ENCODE measurements at places on chromosomes 7 and 10.

- DNase-seq: no peak
These were observed 41.1 kb downstream of the PUS7 start for GRCh38 chr7:105480931-105481330.

DNA sequence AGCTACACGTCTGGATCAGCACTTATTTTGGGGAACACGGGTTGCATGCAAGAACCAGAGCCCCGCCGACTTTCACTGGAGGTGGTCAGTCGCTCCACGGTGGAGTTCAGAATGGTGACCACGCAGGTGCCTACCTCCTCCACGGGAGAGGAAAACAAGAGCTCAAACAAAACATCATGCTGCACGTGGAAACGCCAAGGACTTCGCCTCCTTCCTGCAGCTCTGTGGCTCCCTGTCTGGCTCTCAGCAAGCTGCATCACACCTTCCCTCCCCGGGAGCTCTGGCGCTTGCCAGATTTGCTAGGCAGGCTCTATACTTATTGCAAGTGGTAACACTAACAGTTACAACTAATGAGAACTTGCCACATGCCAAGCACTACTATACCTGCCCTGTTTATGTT lies 26.0 kb downstream of the GSDME start:
- DNase-seq: no peak

DNA sequence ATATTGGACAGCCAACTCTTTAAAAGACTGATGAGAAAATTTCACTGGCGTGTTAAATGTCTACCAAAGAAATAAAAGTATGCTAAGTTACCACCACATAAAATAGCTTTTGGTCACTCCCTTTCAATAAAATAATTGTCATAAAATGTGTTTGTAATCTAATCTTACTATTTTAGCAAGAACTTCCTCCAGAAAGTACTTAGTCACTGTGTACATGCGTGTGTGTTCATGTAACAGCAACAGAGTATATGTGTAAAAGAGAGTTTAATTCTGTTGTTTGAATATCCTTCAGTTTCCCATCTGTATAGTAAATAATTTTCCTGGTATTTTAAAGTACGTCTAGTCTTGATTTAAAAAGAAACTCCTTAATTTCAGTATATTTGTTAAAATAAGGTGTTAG lies 35.0 kb upstream of the WASL start:
- no peak for DNase-seq

- DNase-seq: peak; percentile 43
These were observed 173.6 kb downstream of the PRKCQ start for GRCh38 chr10:6406220-6407033.

GRCh38 chr7:39709768-39710311 lies 86.5 kb downstream of the RALA start:
- peak; percentile 21 for DNase-seq

DNA sequence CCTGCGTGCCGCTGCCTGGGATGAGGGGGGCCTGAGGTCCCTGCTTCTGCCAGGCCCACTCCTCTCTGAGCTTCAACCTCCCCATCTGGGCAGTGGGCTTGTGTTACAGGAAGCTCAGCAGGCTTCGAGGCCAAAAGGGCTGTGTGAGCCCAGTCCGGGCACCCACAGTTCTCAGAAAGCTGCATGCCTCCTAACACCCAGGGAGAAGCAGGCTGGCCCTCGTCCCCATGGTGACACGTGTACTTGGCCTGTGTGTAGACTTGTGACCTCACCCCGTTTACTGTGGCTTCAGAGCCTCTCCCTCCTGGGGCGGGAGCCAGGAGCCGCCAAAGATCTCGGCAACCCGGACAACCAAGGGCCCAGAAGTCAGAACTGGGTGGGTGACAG lies 2.2 kb upstream of the GRIFIN start:
- DNase-seq: no peak

DNA sequence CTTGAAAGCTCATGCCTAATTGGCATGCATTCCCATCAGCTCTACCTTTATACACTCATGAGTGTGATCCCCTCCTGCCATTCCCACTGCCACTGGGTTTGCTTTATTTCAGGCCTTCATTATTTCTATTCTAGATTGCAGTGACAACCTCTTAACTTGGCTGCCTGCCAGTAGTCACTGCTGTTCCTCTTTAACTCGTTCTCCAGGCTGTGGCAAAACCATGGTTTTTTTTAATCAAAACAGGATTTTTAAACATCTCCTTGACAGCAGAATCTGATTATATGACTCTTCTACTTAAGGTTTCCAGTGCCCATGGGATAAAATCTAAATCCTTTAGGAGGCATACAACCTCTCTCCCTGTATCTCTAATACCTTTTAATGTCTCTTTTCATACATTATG lies 223.7 kb upstream of the PCDH15 start:
- DNase-seq: no peak

DNA sequence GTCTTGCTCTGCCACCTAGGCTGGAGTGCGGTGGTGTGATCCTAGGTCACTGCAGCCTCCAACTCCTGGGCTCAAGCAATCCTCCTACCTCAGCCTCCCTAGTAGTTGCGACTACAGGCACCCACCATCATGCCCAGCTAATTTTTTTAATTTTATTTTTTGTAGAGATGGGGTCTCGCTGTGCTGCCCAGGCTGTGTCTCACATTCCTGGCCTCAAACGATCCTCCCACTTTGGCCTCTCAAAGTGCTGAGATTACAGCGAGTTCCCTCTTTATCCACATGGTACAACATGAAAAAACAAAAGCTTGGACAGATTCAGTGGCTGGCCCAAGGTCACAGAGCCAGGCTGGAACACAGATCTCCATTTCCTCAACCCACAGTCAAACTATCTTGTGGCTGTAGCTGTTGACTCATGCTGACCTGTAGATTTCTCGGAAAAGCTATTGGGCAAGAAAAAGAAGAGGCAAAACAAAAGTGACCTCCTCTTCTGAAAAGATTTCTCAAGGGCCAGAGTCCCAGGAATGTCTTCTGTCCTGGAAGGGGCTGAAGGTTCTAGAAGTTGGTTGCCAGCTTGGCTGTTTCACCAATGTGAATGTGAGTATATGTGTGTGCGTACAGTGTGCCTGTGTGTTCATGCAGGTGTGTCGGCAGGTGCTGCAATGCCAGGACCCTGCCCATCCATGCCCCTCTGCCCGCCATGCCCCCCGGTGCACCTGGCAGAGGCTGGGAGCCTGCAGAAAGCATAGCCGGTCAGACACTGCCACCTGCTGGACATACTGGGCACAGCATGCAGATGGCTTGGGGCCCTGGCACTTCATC lies 28.4 kb downstream of the TMEM130 start:
- DNase-seq: peak; percentile 75

DNA sequence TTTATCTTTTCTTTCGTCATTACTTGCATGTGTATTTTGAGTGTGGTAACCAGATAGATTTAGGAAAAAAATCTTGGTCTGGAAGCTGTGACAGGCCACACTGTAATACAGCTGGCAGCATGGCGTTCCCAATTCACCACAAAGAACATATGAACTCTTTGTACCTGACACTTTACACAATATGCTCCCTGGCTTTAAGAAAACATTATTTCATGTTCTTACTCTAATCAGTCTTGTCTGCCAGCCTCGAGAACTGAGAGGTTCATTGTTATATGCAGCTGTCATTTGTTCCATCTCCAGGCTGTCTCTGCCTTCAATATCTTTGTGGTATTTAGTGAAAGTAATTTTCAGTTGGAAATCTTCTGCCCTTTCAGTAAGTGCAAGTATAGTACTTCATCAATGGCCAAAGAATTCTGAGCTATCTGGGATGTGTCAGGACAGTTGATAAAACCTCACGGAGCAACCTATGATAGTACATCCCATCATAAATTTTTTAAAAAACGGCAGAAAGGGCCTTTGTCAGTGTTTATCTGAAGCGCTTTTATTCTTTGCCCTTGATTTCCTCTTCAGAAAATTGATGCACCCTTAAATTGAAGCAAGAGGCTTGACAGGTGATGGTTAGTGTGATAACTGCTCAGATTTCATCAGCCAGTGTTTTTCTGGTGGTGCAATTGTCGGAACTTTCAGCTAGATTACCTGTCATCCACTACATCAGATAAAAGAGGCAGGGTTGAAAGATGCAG lies 146.3 kb upstream of the SP8 start:
- no peak for DNase-seq

GRCh38 chr10:3425261-3425660 lies 252.7 kb upstream of the PITRM1 start:
- DNase-seq: no peak

GRCh38 chr7:153891990-153892389 lies 160.2 kb upstream of the DPP6 start:
- DNase-seq: no peak

- DNase-seq: no peak
These were observed 1065.4 kb downstream of the SORCS3 start for GRCh38 chr10:105706281-105707026.
